ENCODE measurements at places on chromosomes 5 and 9.

- DNase-seq = no peak
Observed at GRCh38 chr9:113302792-113303418, at the start of gene RNF183. Gene RNF183, minus strand, starts transcription at chr9:113303376. Its CDS starts 5,192 bp downstream, at chr9:113298184.

- no peak for DNase-seq
Observed at GRCh38 chr9:93301911-93302541, 118.1 kb downstream of the WNK2 start.

DNA sequence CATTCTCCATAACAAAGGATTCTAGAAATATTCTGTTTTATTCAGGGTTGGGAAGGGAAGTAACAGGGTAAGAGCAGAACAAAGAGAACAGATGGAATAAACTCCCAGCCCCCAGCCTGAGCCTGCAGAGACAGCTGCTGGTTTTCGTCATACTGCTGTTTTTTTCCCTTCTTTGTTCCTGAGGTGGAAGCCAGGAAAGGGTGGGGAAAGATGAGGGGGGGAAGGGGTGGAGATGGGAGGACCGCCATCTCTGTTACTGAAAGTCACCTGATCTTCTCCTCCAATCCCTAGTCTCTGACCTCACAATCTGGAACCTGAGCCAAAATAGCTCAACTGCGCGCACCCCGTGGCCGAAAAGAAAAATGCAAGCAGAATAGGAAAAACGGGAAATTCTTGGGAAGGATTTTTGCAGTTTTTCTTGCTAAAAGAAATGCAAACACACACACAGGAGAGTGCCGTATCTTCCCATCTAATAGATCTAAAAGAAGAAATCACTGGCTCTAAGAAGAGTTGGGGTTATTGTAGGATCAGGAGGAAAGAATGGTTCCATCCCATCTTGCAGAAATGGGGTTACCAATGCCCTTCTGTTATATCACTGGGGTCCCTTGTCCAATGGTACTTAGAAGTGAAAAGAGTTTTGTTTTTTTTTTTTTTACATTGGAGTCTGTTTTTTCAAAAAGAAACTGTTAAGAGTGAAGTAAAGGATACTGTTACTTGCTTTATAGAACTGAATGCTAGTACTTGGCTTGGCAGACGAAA is 57.9 kb downstream of the DIAPH1 start:
- peak; percentile 81 for DNase-seq

GRCh38 chr9:89430995-89431394 is 66.9 kb downstream of the SEMA4D start:
- no peak for DNase-seq

DNA sequence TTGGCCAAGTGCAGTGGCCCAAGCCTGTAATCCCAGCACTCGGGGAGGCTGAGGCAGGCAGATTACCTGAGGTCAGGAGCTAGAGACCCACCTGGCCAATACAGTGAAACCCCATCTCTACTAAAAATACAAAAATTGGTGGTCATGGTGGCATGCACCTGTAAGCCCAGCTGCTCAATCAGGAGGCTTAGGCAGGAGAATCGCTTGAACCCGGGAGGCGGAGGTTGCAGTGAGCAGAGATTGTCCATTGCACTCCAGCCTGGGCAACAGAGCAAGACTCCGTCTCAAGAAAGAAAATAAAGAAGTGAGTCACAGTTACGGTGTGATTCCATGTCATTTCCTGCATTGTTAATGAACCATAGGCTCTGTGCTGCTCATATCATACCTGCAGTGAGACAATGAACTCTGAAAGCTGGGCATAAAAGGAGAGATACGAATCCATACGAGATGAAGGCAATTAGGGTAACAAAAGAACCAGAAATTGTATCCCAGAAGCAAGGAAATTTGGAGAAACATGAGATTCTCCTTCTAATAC is 44.6 kb downstream of the TIMD4 start:
- DNase-seq = no peak

- peak; percentile 76 for DNase-seq
Observed at GRCh38 chr9:111597852-111598732, 1.4 kb downstream of the PTGR1 start.

Measured in heart left ventricle (tissue), 16 donors.